ENCODE measurements at places on chromosomes 7 and 10.

GRCh38 chr10:3785851-3786271 is 852 bp upstream of the KLF6 start:
- DNase-seq = no peak

GRCh38 chr10:31678575-31679516 is 249.8 kb downstream of the ARHGAP12 start:
- DNase-seq = no peak

GRCh38 chr10:96395931-96396877 is 37.4 kb upstream of the OPALIN start:
- peak; percentile 84 for DNase-seq

GRCh38 chr7:142501434-142501833 is 243.6 kb upstream of the PRSS58 start:
- no peak for DNase-seq

DNA sequence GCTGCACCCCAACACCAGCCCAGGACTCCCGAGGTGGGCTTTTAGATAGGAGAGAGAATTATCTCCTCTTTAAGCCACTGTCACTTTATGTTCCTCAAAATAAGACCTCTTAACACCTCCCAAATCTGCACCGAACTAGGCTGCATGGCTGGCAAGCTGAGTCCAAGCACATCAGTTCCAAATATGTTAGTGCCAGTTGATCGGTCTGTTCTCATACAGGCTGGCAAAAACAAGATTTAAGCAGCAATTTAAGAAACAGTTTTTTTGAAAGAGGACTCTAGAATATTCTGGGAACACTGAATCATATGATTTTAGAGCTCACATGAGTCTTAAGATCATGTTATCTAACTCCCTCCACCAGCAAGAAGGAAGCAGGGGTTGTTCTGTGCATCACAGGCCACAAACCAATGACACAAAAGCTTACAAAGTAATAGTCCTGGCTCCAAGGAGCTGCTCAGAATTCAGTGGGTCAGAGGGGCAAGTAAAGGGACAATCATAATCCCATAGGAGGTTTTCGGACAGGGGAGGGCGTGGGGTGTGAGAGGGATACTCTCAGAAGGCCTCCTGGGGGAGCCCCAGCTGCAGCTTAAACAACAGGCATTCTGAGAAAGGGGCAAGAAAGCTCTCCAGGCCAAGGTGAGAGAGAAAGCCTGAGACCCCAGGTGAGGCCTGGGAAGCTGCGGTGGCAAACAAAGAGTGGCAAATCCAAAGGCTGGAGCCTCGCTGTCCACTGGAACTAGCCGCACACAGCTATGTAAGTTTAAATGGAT is 7.1 kb downstream of the COBL start:
- DNase-seq = no peak

DNA sequence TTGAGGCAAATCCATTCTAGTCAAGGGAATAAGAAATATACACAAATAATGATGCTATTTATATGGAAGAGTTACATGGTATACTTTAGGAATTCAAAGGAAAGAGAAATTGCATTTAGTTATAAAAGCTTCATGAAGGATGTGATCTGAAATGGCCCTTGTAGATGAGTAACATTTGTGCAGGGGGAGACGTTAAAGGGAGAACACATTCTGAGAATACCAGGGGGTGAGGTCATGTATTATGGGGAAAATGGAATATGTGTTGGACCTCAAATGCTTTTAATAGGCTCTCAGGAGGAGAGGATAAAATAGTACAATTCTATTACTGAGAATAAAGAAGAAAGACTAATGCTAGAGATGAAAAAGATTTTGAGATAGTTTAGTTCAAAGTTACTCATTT is 122.5 kb upstream of the NOBOX start:
- no peak for DNase-seq

- no peak for DNase-seq
Measured at GRCh38 chr7:34991938-34992840, 45.1 kb downstream of the DPY19L1 start.

- DNase-seq = no peak
Measured at GRCh38 chr7:288671-289101, 1.3 kb upstream of the FOXL3 start.

- no peak for DNase-seq
Measured at GRCh38 chr7:98902523-98902922, 24.2 kb downstream of the TRRAP start.

DNA sequence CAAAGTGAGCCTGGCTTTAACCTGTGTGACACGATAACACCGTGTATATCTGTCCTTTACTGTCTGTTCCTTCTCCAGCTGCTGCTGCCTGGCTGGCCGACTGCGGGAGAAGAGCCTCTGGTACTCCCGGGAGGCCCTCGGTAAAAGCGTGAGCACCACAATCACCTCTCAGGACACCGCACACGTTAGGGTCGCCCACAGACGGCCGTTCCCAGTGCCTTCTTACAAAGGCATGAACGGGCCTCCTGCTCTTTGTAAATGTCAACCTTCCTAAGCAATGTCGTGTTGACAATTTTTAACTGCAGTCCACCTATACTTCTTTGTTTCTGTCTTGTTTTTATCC is 177.6 kb downstream of the DIP2C start:
- no peak for DNase-seq

- no peak for DNase-seq
Measured at GRCh38 chr7:139332697-139333359, 8.3 kb upstream of the FMC1 start.

DNA sequence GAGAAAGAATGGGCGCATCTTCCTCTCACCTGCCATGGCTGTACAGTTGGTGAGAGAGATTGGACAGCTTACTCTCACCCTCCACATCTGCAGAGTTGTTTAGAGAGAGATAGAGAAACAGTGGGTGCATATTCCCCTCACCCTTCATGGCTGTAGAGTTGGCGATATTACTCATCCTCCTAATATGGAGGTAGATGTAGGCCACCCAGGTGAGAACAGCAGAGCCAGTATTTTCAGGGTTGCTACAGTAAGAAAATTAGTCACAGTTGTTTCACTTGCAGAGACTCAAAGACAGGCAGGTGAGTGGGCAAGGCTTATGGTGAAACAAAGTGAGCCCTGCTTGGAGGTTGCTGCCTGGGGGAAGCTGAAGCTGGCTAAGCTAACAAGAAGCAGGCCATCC is 65.0 kb upstream of the PFKP start:
- DNase-seq = no peak

GRCh38 chr10:93334901-93335327 is 147.2 kb downstream of the MYOF start:
- DNase-seq = no peak

DNA sequence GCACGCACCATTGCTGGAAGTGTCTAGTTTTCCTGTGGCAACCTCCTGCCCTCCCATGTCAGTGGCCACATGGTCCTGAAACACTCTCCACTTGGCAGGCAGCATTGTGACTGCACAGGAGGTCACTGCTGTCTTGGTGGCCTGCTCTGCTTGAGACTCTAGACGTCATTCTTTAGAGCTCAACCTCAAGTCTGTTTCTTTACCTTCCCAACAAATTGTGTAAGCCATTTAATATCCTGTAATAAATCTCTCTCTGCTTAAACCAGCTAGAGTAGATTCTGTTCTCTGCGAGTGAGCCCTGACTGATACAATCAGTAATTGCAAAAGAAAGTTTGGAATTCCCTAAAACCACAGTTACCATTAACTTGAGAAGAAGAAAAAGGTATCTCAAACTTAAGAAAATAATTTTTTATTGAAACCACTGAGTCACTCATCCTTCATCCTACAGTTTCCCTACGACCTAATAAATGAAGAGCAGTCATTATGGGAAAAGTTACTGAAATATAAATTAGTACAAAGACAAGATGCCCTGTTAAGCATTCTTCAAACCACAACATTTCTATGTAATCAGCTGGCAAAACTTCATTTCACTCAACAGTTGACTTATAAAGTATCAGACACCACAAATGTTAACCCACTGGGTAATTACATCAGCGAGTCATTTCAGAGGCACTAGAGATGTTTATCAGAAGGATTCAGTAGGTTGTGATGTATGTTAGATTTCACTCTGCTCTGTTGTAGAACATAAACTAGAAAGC is 18.0 kb downstream of the SLC25A13 start:
- DNase-seq = no peak

Measured in AG08396 (cell line).